ENCODE measurements at places on chromosomes 6 and 20. TPM values are rescaled to one million over a fixed set of nuclear protein-coding genes. Genes with fewer than 3 reads are reported as not detected.

DNA sequence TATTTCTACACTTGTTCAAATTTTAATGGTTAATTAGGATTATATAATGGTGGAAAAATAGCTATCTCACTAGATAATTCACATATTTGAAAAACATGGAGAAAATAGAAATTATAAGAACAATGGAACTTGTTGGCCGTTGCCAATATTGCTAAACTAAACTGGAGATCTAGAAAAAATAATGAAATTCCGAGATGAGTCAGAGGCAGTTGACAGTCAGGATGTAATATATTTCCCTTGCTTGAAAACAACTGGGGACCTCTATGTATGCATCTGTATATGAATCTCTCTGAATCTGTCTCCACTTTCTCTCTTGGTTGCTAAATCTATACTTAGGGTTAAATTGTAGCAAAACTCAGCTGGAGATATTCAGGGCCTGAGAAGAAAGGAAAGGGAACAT is 1108.2 kb upstream of the GJE1 start:
- no peak for DNase-seq

The PSMB9 gene
- 9.5 TPM for total RNA-seq

The CST4 gene
- total RNA-seq: not detected

- DNase-seq: no peak
Observed at GRCh38 chr6:97437087-97437486, 154.1 kb upstream of the MMS22L start.

DNA sequence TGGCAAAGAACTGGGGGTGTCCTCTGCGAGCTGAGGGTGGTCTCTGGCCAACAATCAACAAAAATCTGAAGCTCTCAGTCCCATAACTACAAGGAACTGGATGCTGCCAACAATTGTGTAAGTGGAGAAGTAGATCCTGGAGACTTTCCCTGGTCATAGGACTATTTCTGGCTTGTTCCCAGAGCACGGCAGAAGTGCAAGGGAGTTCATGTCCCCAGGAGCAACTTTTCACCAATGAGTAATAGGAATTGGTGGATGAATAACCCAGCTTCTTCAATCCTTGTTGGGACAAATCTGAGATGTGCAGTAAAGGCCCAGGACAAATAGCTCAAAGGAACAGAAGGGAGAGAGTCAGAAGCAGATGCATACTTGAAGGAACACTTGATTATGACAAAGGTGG is 95.5 kb downstream of the QRSL1 start:
- DNase-seq: no peak

DNA sequence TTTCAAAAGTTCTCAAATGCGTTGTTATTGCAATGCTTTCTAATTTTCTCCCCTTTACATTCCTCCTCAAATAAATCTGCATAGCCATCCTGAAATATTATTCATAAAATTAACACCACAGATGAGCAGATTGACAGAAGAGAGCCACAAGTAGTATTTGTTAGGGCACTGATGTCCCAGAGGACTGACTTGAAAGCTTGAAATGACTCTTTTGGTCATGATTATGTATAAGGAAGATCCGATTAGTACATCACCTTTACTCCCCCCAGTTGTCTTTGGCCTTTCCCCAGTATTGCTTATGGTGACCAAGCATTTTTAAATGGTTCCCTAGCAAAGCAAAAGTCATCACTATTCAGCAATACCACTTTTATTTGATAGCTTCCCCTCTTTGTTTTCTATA is 187.6 kb downstream of the ADAT2 start:
- DNase-seq: no peak
